Fibroblast of skin of right biceps (primary cell): ENCODE measurements at places on chromosomes 6 and 20.

DNA sequence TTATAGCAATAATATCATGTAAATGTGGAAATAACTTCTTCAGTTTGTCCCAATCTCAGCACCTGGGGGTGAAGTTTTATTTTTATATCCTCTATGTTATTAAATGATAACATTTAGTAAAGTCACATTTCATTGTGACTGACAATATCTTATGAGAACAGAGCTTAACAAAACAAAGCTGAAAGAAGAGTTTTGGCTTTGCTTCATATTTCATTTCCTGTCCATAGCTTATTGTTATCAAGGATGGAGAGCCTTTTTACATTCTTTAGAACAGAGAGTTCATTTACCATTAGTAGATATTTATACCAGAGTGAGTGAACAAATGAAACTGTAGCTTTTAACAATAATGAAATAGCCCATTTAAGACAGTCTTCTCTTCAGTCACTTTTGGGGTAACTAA is 231.9 kb upstream of the SGK1 start:
- DNase-seq = no peak

DNA sequence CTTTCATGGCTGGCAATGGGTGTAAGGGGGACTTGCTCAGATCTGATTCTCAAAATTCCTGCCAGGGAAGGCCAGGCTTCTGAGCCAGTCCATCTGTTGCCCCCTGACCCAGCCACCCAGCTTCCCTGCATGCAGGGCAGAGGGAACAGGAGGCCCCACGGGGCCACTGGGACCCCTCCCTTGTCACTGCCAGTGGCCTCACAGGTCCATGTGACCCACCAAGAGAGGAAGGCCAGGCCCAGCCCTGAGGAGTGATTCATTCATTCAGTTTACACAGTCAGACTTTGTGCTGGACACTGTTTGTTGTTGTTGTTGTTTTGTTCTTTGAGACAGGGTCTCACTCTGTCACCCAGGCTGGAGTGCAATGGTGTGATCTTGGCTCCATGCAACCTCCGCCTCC is 39.5 kb downstream of the UBE2V1 start:
- no peak for DNase-seq

GRCh38 chr6:125742464-125743120 is 6.8 kb upstream of the HEY2 start:
- DNase-seq = no peak

GRCh38 chr20:38152175-38152620 is 12.9 kb downstream of the TGM2 start:
- DNase-seq = no peak

DNA sequence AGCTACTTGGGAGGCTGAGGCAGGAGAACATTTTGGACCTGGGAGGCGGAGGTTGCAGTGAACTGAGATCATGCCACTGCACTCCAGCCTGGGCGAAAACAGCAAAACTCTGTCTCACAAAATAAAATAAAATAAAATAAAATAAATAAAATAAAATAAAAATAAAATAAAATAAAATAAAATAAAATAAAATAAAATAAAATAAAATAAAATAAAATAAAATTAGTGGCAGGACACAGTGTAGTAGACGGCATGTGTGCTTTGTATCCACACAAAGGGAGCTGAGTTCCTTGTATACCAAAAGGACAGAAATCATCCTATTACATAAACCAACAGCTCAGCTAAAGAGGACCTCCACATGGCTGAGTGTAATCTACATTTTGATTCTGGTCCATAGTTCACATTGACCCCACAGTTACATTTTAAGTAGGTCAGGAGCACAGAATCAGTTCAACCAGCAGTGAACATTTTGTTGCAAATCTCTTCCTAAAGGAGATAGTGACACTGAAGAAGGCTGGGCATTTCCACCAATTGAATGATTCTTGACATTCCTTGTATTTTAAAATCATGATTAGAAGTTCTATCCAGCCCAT is 91.7 kb upstream of the MAP7 start:
- no peak for DNase-seq

DNA sequence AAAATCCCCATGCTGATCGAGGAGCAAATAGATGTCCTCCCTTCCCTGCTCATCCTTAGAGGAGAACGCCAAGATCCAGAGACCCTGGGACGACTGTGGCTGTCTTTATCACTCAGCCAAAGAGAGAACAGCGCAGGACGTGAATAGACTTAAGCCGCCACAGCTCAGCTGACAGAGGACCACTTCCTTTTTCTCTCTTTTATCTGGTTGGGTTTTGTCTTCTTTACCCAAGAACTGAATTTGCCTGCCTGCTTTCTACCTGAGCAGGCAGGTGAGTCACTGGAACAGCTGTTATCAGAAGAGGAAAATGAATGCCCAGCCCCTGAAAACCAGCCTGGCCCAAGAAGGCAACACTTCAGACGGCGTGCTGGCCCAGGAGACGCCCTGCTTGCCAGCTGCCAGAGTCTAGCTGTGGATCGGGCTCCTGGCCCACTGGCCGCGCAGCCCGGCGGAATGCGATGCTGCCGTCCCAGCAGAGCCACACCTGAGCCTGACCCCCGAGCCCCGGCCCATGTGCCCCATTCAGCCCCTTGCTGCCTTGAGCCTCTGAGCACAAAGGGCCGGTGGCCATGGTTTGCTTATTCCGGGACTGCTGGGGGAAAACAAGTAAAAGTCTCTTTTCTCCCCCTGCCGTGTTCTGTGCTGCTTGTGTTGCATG is 82.1 kb downstream of the TCP11 start:
- DNase-seq = no peak

GRCh38 chr20:1877609-1878200 is 17.5 kb upstream of the SIRPA start:
- DNase-seq = no peak
